ENCODE measurements at places on chromosomes 5 and 9. TPM values are rescaled to one million over a fixed set of nuclear protein-coding genes. Genes with fewer than 3 reads are reported as not detected.

The PDZD2 gene
- not detected for total RNA-seq

The UBE2QL1 gene
- total RNA-seq = not detected

The GLRA1 gene
- total RNA-seq = not detected

The IFNB1 gene
- total RNA-seq = not detected

The GADD45G gene
- not detected for total RNA-seq

The HMMR gene
- total RNA-seq = 119 TPM

The DNLZ gene
- 43.0 TPM for total RNA-seq

The SLC34A1 gene
- not detected for total RNA-seq
